ENCODE measurements at places on chromosomes 12 and 14.

GRCh38 chr12:126457776-126458175 is 1392.5 kb downstream of the AACS start:
- DNase-seq: no peak

DNA sequence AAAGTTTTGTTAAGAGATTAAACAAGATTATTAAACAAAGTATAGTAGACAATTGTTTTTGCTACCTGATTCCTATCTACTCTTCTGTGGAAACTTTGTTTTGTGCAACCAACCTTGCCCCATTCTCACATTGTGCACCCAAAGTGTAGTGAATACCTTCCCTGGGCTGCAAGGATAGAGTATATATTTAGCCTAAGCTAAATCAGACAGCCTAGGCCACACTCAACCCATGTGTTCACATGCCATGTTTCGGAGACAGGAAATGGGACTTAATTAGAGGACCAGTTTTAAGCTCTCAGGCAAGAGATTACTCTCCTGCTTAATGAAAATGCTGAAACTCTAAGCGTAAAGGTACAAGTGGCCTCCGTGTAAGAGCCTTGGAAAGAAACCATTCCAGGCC is 734.9 kb upstream of the USP15 start:
- no peak for DNase-seq

DNA sequence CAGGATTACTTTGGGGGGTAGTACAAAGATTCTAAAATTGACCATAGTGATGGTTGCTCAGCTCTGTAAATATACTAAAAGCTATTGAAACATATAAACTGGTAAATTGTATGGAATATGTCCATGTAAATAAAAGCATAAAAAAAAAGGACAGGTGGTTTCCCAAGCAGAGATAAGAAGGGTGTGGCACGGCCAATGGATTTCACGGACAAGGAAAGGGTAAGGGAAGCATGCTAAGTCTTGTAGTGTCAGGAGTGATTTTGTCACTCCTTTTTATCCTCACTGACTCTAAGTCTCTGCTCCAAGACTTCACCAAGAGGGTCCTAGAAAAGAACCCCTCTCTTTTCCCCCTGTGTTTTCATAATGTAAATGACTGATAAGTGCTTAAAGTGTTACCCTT is 229.2 kb downstream of the SPTSSA start:
- no peak for DNase-seq

DNA sequence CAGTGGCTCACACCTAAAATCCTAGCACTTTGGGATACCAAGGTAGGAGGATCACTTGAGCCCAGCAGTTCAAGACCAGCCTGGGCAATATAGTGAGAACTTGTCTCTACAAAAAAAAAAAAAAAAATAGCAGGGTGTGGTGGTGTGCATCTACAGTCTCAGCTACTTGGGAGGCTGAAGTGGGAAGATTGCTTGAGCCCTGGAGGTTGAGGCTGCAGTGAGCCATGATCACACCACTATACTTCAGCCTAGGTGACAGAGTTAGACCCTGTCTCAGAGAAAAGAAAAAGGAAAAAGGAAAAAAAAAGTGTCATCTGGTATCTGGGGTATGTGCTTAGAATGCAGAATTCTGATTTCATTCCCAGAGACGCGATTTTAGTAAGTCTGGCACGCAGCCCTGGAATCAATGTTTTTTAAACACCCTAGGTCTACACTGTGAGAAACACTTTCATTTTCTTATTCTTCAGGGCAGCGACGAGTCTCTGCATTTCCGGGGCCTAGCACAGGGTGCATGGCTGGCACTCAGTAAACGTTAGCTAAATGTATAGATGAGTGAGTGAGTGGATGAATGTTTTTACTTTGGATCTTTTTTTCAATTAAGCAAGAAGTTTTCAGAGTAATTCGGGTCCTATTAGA is 243.8 kb upstream of the PWP1 start:
- DNase-seq: no peak

DNA sequence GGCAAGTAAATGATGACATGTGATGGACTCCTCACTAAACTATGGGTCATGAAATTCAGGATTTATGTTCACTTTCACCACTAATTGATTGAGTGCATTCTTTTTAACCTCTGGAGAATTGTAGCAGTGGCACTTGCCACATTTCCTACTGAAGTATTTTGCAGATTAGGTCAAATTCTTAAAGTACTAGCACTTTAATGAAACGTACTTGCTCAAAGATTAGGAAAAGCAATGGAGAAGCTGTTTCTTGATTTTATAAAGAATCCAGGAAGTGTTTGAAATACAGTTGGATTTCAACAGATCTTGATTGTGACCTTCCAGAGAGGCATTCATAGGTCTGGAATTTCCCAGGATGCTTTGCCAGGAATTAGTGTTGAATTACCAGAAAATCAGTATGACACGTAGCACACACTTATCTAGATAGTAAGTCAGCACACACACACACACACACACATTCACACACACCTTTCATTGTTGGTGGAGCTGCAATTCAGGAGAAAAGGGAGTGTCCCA is 162.6 kb downstream of the MYRFL start:
- DNase-seq: no peak

- DNase-seq: no peak
These were observed 51.1 kb downstream of the MIS18BP1 start for GRCh38 chr14:45201905-45202304.

DNA sequence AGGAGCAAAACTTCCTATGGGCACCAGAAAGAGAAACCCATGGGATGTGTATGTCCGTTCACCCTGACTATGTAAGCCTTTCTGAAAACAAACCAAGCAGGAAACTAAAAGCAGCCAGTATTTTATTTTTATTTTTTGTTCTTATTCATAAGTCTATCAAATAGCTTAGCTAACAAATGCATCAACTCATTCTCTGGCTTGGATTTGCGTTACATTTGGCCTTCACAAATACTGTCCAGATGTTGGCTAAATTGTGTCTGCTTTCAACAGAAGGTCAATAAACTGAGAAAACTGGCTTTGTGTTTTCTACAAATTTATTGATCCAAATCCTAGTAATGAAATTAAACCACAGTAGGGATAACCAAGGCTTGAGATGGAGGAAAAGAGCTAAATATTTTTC is 379.0 kb downstream of the NOVA1 start:
- no peak for DNase-seq

GRCh38 chr12:77045183-77045582 is 20.2 kb downstream of the E2F7 start:
- DNase-seq: no peak

GRCh38 chr14:61147831-61148549 is 133.1 kb downstream of the TMEM30B start:
- peak; percentile 60 for DNase-seq

DNA sequence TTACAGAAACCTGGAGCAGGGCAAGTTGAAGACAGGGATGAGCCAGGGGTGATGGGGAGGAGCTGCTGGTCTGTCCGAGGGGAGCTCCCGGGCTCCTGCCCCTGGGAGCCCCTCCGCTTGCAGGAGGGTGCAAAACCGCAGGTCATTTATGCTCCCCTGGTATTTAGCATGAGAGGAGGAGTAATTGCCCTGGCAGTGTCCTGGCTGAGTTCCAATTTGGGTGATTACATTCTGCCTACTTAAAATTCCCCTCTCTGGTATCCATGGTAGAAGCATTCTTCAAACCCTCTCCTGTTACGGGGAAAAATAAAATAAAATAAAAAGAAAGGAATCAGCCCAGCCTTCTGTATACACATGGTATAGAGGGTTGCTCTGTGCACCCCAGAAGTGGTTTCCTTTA is 61.7 kb upstream of the VRK1 start:
- DNase-seq: no peak

- no peak for DNase-seq
These were observed 78.2 kb upstream of the CFL2 start for GRCh38 chr14:34792598-34792997.

GRCh38 chr12:79301181-79301580 is 389.6 kb downstream of the PAWR start:
- no peak for DNase-seq

GRCh38 chr12:6292606-6293005 is 17.9 kb upstream of the PLEKHG6 start:
- no peak for DNase-seq

DNA sequence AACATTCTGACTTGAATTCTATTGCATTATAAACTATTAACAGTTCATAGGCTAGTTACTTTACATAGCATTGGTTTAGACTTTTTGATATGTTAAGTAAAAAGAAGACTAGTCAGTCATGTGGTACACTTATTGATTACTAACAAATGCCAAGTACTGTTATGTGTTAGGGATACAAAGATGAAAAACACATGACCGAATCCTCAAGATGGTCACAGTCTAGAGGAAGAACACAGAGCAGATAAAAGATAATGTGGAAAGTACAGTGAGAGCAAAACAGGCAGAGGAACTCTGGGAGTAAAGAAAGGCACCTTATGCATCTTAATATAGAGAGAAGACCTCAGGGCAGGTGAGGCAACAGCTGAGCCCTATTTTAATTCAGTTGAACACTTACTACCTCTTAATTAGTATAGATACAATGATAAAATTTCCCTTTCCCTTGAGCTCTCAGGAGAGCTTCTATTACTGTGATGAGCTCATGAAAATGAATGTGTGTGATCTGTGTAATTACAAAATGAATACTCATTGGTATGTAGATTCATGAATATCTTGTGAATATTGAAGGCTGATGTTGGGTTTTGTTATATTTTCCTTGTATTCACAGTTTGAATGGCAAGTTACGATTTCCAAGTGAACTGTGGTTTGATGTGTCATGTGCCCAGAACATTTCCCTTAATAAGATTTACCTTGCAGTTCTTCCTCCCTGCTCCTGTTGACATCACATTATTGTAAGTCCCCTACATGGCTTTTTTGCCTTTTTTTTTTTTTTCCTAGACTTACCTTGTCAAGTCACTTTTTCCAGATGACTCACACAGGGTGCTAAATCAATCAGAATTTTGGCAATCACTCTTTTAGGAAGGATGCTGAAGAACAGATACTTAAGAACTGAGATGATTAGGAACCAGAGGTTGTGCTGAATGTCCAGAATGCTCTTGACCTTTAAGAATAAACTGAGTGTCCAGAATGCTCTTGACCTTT is 29.5 kb upstream of the MSRB3 start:
- DNase-seq: no peak

- DNase-seq: no peak
These were observed 225.7 kb downstream of the KCNC2 start for GRCh38 chr12:74983917-74984316.

DNA sequence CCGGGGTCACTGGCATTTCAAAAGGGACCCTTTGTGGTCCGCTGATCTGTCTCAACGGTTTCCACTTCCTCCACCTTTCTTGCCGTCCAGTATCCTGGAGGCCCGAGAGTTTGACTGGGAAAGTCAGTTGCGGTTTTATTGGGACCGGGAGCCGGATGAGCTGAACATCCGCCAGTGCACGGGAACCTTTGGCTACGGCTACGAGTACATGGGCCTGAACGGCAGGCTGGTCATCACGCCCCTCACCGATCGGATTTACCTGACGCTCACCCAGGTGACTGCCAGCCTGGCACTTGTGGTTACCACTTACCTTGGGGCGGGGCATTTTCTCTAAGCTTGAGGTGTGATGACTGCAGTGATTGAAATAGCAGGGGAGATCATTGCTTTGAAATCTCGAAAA is 83.8 kb downstream of the DNAH10 start:
- no peak for DNase-seq

GRCh38 chr12:71942259-71942658 is 3.6 kb downstream of the TPH2 start:
- no peak for DNase-seq

GRCh38 chr14:58082011-58082410 is 70.0 kb downstream of the ARMH4 start:
- no peak for DNase-seq

Measured in brain pericyte (primary cell).